ENCODE measurements at places on chromosomes 3 and 15.

DNA sequence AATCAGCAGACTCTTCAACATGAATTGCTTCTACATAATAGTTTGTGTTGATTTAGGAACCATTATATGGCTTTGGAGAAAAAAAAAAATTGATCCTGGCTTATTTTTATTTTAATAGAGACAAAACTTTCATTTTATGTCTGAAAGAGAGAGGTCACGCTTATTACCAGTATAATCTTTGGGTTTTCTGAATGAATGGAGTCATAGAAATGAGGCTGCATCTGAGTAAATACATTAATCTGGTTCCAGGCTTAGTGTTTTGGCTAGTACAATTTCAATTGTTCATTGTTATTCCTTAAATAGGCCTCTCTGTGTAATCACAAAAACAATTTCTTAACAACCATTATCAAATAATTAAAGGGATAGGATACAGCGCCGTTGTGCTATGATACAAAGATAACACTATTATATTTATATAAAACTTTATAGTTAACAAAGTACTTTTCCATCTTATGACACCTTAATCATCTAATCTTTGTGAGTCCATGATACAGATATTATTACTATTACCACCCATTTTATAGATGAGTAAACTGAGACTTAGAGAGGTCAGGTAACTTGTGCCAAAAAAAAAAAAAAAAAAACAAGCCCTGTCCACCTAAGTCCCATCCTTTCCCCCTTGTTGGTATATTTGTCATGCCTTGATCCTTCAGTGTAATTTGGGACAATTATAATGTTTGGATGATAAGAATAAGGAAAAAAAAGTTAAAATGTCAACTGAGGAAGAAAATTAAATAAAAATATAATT, 41.8 kb upstream of the GOLM2 start:
- no peak for DNase-seq

DNA sequence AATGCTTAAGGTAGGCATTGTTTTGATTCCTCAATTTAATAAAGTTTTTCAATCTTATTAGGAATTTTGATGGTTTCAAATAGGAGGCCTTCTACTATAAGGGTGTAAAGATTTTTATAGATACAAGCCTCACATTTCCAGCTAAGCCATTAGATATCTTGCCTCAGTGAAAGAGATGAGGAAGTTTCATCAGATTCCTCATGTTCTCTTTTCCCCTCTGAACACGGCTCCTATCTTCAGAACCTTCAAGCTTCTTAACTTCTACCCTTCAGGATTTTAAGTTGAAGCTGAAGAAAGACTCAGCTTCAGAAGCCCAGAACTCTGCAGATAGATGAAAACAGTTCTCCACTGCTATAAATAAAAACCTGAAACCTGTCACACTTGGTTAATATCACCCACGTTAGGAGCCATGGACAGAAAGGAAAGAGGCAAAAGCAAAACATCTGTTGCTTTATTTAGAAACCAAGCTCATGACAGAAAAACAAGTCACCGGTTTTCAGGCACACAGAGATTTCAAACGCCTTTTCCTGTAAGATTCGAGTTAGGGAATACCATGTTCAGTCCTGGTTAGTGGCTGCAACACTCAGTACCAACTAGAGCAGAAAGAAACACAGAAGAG, 82.2 kb upstream of the GOLGA8B start:
- DNase-seq, result no peak

DNA sequence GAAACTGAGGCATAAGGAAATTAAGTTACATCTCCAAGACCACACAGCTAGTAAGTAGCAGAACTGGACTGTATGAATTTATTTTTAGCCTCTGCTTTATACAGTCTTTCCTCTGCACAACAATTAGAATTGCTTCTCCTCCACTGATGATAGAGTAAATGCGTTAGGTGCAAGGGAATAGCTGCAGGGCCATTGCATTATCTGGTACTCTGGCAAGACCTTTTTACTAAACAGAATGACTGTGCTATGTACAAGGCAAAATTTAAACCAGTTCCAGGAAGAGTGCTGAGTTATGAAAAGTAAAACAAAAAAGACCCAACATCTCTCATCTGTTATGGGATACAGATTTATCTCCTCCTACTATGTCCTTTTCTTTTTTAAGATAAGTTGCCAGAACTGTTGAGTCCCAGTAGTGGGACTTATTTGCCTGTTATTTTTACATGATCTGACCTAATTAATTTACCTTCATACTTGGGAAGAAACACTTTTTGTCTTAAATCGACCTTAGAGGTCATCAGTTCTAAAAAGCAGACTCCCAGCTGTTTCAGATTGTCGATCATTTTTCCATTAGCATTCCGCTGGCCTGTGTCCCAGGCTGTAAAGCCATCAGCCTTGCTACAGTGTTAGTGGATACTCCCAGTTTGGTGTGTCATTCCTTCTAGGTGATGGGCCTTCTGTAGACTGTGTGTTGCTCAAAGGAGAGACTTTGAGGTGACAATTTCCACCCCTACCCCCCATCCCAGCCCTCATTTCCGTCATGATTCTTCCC, 147.5 kb upstream of the NUDT16 start:
- DNase-seq, result no peak

GRCh38 chr3:16140116-16140893, 34.2 kb upstream of the GALNT15 start:
- DNase-seq, result no peak

DNA sequence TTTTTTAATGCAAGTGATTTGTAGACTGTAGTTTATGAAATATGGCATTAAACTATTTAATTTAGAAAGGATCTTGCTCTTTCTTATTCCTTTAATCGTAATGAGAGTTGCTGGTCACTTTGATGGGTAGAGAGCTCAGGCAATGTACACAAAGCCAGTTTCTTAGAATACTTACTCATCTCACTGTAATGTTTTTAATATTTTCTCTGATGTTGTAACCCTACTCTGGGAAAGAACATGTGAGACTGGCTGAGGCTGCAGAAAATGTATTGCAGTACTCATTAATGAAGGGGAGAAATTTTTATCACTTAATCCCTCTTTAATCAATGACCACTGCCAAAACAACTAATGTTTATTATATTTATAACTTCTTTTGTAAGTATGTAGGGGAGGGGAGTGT, 479.4 kb upstream of the KCNMB2 start:
- DNase-seq, result no peak

DNA sequence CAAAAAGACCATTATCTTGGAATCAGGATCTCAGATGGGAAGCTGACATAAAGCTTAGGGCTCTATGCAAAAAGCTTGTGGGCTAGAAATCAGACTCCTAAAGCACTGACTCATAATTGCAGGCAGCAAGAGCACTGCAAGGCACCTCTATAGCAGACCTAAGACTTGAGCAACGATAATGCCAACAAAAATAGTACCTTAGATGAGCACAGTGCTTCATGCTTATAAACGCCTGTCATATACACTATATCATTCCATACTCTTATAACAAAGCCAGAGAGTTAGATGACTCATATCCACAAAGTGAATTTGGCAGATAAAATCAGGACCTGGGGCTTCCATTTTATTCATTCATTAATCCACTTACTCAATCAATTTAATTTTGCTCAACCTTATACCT, 560.8 kb downstream of the MCTP2 start:
- no peak for DNase-seq

DNA sequence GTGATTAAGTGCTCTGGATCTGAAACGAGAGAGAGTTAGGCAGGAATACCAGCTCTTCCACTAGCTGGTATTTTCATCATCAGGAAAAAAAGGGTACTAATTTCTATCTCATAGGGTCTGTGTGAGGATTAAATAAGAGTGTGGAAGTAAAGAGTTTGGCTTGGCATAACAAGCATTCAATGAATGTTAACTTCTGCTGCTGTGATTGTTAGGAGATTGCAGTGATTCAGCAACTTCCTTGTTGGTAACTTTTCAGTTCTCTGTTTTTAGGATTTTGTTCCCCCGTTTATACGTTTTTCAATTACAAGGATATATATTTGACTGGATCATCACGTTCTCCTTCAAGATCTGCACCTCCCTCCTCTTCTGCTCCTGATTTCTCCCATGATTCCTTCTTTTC, 65.9 kb upstream of the MYO5C start:
- no peak for DNase-seq
